Ureter (tissue), 1 donor: ENCODE measurements at places on chromosomes 4 and X.

- DNase-seq = no peak
Observed at GRCh38 chr4:168538632-168539031, 41.8 kb downstream of the PALLD start.

DNA sequence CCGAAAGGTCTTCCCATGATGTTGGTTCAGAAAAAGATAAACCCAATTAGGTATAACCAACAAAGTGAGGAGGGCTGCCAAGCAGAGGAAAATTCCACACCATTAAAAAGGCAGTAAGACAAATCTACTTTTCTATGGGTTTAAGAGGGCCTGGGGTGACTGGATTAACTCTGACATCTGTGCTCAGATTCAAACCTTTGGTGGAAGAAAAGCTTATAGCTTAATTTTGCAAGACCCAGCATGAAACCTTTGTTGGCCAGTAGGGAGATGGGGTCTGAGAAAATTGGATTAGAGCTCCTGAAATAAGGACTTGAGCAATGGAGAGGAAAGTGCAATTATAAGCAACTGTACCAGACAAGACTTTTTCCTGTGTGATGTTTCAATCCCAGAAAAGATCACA, 104.2 kb downstream of the KDR start:
- DNase-seq = no peak

DNA sequence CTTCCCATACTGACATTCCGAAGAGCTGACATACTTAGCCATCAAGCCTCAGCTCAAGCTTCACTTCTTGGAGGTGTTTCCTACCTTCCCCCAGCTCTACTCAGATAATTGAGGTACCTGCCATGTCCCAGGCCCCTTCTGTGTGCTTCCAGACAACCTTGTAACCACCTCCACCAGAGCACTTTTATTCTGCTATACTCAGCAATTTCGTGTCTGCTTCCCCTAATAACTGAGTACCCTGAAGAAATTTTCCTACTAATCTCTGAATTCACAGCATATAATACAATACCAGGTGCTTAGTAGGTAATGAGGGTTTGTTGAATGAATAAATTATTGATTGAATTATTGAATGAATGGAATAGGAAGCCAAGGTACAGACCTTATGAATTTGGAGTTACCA, 605.5 kb downstream of the MID1IP1 start:
- no peak for DNase-seq

DNA sequence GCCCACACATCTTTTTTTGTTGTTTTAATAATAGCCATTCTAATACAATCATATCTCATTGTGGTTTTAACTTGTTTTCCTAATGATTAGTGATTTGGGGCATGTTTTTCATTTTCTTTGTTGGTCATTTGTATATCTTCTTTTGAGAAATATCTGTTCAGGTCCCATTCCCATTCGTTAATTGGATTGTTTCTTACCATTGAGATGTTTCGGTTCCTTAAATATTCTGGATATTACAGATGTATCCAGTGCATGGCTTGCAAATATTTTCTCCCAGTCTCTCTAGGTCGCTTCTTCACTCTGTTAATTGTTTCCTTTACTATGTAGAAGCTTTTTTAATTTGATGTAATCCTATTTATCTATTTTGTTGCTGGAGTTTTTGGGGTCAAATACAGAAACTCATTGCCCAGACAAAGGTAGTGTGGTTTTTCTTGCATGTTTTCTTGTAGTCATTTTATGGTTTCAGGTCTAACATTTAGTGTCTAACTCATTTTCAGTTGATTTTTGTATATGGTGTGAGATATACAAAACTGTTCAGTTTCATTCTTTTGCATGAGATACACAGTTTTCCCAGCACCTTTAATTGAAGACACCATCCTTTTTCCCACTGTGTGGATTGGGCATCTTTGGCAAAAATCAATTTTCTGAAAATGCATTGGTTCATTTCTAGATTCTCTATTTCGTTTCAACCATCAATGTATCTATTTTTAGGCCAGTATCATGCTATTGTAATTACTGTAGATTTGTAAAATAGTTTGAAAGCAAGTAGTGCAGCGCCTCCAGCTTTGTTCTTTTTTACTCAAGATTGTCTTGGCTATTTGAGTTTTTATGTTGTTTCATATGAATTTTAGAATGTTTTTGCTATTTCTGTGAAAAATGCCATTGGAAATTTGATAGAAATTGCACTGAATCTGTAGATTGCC, 195.9 kb downstream of the SCFD2 start:
- DNase-seq = no peak

DNA sequence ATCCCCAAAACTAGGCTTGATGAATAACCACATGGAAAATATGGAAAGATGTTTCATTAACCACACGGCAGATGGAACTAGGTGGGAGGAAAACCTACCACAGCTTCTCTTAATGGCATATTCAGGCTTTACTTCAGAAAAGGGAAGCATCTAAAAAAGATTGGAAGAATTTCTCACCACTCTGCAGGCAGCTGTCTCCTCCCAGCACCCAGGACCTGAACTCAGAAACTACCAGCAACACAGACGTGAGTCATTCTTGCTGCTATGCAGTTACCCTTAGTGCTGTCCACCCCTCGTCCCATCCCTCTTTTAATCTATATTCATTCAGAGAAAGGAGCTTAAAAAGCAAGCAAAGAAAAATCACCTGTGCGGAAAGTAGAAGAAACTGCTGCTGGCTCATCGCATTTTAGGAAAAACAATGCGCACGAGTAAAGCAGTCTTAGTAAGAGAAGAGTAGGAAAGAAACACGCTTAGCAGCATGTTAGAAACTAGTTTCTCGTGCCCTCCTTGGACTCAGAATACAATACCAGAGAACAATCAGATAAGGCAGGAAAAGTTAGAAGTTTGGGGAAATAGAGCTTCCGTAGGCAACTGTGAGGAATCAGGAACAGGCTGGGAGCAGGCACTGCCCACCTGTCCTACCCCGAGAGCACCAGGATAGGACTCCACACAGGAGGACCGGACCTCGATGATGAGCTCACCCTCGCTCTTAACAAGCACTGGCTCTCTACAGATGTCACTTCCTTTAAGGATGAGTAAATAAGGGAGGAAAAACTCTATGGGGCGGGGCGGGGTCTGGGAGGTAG, 48.1 kb upstream of the ENPP6 start:
- DNase-seq = no peak

DNA sequence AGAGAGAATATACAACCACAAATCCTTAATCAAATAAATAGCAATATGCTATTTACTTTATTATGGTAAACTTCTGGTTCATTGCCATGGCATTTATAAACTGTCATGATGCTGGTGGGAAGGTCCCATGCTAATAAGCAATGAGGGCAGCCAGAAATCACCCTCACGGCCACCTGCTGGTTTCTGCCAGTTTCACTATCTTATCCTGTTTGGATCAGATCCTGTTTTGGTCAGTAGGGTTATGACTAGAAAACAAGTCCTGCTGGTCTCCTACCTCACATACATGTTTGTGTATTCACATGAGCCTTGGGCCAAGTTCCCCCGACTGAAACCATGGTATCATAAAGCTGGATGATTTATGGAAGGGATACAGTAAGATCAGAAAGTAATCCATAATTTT, 28.1 kb downstream of the XAGE5 start:
- no peak for DNase-seq

- DNase-seq = no peak
Observed at GRCh38 chr4:16758255-16758654, 140.2 kb downstream of the LDB2 start.

DNA sequence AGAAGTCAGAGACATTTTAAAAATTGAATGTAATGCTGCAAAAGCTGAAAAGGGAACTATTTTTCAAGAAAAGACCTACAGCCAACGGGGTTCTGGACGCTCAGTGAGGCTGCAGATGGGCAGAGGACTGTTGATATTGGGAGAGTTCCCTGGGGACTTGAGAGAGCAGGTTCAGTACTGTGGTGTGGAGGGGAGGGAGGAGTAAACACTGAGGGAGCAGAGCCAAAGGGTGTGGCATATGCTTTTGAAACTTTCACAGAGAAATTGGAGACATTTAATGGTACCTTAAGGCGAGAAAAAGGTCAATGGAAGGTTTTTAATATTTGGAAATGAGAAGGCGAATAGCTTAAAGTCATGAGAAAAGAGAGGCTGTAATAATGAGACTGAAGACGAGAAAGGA, 62.2 kb upstream of the GPM6A start:
- DNase-seq = no peak

GRCh38 chr4:24604558-24605214, 20.3 kb upstream of the DHX15 start:
- no peak for DNase-seq

GRCh38 chr4:7503559-7504249, 69.0 kb upstream of the PSAPL1 start:
- no peak for DNase-seq

DNA sequence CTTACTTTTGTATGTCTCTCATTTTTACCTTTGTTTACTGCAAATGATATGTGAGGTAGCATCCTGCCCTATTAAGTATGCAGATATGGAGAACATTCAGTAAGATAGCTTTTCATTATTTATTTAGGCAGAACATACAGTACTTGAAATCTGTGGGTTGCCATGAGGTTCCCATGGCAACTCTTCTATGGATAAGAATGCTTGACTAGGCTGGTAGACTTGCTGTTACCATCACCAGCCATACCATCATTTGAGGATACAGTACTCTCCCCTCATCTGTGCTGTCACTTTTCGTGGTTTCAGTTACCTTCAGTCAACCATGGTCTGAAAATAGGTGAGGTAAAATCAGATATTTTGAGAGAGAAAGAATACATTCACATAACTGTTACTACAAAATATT, 56.7 kb downstream of the NAF1 start:
- no peak for DNase-seq

GRCh38 chr4:153780876-153781275, 8.0 kb downstream of the SFRP2 start:
- DNase-seq = no peak

DNA sequence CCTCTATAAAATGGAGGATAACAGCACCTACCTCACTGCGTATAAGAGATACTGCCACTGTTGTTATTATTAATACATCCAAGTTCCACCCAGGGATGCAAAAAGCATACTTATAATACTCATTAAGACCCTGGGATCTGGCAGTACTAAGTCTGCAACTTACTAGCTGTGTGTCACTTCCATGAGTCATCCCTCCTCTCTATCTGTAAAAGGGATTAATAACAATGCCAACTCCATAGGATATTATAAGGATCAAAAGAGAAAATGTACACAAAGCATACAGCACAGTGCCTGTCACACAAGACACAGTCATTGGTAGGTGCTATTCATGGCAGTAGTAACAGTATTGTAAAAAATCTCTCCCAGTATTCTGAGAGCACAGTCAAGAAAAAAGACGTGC, 216.7 kb downstream of the HS6ST2 start:
- DNase-seq = no peak
